ENCODE measurements at places on chromosomes 1 and 21.

- DNase-seq, result no peak
These were observed 62.1 kb downstream of the SKI start for GRCh38 chr1:2290171-2290578.

DNA sequence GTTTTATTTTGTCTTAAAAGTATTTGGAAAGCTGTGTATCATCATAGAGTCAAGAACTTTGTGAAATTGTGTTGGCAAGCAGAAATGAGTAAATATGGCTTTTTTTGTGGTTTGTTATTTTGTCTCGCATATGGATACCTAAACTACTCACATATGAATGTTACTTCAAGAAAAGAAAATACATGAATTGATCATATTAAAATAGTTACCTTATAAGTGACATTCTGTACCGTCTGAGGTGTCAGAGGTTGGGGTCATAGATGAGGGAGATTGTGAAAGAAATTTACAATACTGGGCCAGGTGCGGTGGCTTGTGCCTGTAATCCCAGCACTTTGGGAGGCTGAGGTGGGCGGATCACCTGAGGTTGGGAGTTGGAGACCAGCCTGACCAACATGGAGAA lies 31.3 kb upstream of the AXDND1 start:
- no peak for DNase-seq

DNA sequence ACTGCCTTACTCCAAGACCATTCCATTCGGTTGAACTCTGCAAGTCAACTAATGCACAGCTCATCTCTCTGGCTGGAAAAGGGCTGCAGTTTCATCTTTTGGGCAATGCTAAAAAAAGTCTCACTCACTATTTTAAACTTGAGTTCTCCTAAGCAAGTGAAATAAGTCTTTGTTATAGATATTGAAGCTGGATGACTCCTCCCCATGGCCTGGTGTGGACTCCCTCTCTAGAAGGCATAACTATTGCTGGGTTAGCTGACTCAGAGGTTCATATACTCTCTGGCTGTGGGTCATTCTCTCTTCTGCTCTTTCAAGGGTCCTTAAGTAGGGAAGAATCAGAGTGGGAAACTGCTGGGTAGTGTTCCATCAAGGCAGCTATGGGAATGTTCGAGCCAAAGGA lies 88.0 kb downstream of the XCL2 start:
- no peak for DNase-seq

GRCh38 chr1:202007805-202008489 lies 2.4 kb upstream of the ELF3 start:
- no peak for DNase-seq

DNA sequence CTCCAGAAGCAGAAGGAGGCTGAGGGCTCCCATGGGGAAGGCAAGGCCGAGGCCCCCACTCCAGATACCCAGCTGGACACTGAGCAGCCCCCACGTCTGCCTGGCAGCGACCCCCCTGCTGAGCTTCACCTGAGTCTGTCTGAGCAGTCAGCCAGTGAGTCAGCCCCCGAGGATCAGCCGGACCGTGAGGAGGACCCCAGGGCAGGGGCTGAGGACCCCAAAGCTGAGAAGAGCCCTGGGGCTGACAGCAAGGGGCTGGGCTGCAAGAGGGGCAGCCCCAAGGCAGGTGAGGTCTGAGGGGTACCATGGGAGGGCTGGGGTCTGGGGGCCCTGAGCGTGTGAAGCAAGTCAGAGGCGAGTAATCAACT lies 21.3 kb downstream of the DMBX1 start:
- DNase-seq, result no peak

DNA sequence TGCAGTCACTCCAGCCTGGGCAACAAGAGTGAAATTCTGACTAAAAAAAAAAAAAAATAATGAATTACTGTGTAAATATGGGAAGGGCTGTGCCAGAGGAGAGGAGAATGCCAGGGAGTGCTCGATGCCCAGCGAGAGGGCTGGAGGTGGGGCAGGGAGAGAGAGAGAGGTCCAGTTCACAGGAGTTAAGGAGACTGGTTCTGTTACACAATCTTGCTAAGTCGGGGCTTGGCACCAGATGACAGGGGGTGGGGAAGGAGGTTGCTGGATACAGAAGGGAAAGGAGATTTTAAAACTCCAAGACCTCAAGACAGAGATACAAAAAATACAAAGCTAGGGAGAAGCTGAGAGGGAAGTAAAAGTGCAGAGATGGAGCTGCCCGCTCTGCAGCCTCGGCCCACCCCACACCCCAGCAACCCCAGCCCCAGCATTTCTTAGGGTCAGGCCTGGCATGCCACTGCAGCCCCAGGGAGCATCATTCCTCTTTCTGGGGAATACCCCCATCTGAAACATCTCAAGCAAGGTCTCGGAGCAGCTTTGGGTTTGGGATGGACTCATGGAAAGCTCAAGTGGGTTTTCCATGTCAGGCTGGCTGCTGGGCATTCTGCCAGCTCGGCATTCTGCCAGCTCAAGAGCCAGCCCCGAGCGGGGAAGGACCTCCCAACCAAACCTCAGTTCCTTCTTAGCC lies 991 bp downstream of the SELENBP1 start:
- DNase-seq, result no peak

- no peak for DNase-seq
These were observed 320 bp downstream of the C1orf174 start for GRCh38 chr1:3899754-3900149.

GRCh38 chr1:87174724-87175245 lies 153.9 kb upstream of the LMO4 start:
- no peak for DNase-seq

- DNase-seq, result no peak
These were observed 110.8 kb upstream of the TENT5C start for GRCh38 chr1:117495068-117495467.

DNA sequence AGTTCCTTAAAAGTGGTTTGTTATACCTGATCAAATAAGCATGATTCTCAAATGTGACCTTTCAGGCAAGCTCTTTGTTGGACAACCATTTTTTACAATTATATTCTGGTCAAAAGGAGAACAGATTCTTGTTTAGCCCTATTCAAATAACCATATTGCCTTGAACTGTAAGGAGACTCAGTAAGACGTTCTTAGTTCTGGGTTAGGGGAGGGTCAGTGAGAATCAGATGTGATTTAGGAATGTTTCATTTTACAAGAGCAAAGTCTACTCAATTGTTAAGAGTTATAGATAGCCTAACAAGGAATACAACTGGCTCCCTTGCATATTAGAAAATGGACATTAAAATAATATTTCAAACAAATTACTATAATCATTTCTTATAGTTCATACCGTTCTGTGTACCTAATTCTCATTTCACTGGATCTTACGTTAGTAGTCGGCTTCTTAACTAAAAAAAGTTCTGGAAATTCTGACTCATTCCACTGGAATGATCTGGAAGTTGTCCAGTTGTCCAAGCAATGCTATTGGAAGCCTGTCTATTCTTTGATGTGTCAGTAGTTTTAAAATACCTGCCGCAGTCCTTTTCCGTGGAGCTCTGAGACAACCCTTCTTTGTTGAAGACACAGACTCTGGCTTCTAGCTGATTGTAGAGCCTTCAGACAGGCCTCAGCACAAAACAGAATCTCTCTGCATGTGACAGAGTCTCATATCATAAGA lies 88.8 kb downstream of the MAST2 start:
- peak; percentile 91 for DNase-seq

DNA sequence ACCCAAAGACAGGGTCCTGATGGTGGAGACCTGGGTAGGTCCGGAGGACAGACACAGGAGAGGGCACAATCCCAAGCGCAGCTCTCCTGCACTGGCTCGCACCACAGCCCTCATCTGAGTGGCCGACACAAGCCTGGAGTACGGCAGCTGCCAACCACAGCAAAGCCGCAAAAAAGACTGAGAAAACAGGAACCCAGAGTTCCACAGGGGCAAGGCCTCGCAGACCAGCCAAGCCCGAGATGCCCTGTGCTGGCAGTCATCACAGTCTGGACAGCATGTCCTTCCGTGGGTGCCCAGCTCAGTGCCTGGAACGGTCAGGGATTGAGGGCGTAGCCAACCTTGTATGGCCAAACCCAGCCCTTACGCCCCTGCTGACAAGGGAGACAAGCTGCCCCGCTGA lies 11.4 kb downstream of the ZBTB48 start:
- no peak for DNase-seq

DNA sequence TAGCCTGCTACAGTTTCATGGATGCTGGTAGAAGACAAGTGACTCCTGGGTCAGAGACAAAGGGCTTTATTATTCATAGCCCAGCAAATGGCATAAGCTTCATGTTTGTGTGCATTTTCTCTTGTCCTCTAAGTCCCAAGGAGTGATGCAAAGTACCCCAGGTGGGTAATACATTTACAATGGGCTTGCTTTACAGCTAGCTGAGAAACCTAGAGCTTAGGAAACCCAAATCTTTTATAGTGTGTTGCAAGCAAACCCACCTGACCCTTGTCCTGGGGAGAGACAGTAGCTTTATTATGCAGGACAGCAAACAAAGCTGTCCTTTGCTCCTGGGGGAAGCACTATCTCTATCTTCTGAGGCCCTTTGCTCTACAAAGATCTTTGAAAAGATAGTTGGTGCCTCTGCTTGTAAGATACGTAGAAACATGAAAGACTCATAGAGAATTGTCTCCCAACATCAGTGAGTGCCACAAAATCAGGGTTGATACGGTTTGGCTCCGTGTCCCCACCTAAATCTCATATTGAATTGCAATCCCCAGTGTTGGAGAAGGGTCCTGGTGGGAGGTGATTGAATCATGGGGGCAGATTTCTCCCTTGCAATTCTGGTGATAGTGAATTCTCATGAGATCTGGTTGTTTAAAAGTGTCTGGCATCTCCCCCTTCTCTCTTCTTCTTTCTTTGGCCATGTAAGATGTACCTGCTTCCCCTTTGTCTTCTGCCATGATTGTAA lies 315.8 kb upstream of the USP24 start:
- DNase-seq, result no peak

DNA sequence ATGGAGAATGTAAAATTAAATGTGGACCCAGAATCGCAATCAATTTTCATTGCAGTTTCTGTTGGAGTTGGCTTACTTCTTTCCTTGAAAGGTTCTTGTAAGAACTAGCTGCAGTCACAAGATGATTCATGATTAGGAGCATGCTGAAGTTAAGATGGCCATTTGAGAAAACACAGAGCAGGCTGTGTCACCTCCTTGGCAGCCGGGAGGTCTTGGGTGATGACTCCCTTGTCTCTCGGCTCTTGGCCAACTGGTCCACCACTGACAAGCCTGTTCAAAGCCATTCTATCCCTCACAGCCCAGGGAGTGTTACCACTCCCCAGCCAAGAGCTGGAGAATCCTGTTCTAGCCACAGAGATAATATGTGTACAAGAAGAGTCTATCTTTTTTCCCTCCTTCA lies 40.6 kb downstream of the OPTC start:
- peak; percentile 46 for DNase-seq

DNA sequence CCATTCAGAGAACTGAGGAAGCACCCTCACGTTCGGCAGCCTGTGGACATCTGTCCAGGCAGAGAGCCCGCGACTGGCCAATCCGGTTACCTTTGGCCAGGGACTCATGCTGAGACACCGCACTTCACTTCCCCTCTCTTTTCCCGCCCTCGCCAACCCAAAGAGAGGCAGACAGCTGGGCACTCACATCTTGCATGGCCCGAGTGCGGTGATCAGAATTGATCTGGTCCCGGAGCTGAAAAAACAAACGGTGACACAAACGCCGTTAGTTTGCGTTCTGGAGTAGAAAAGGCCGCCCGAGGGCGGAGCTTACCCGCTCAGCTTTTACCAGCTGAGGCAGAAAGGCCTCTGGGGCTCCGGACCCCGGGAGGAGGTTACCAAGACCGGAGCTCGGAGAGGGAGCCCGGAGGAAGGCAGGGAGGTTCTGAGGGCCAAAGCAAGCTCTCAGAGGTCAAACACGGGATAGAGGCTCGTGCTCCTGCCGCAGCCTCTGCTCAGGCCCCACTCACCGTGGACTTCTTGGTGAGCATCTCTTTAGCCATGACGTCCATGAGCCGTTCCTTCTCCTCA lies 376 bp downstream of the SF3A3 start:
- DNase-seq, result no peak

DNA sequence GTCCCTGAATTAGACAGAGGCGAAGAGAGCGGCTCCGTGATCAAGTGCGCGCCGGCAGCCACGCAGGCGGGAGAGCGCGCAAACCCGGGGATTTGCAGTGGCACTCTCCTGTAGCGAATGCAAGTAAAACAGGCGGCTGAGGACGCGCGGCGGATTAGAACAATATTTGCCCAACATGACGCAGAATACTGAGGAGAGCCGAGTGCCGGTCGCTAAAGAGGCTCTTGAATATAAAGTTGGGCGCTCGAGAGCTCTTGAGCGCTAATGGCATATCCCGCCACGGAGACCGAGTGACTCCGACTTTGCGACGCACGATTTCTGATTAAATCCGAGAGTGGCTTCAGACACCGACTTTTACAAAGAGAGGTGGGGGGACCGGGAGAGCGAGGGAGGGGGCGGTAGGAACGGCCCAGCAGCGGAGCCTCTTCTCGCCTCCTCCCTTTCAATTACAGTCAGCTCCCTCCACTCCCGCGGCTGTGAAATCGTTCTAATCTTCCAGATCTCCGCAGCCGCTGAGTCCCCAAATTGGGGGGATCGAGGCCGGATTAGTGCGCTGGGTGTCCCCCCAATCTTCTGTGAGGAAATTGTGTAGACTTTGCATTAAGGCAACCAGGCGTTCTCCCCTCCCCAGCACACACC lies 2.3 kb downstream of the PAX7 start:
- no peak for DNase-seq

DNA sequence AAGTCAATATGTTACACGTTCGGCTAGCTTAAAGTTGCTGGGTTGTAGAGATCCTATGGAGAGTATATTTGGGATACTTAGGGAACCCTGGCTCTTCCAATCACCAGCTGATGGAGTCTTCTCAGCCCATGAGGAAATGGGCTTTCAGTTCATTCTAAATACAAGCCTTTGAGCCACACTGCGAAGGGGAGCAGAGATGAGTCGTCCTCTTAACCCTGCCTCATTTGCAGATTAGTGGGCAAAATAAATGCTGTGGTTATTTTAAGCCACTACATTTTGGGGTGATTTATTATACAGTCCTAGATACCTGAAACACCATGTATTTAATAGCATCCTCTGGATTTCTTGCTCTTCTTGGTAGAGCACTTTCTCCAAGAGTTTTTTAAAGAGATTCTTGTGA lies 19.0 kb upstream of the VCAM1 start:
- DNase-seq, result no peak

- no peak for DNase-seq
These were observed 27.0 kb upstream of the PEX10 start for GRCh38 chr1:2439369-2439768.

DNA sequence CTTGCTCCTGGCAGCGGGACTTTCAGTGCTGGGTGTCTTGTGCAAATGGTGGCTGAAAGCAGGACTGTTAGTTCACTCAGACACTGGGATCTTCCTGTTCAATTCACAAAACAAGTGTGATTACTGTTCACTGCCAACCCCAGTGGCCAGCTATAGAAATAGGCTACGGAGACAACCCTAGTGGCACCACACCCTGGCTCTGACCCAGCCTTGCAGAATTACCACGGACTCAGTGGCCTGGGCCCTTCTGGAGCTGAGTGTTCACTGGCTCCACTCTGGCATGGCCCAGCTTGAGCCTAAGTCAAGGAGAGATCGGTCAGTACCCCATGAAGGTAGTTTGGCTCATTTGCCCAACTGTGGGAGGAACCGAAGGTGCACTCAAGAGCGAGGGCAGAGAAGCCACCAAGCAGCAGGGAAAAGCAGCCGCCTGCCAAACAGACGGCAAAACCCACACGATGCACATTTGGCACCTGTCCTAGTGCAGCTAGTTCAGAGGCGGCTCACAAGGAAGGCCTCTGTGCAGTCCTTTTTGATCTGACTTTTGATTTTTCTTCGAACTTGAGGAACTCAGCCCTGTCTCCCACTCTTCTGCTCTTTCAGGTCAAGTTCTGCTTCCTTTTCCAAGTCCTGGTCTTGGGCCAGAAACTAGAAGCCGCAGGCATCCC lies 5.9 kb downstream of the KIAA2013 start:
- no peak for DNase-seq

All from astrocyte of the cerebellum (primary cell).